ENCODE measurements at places on chromosomes 12 and 14. TPM values are rescaled to one million over a fixed set of nuclear protein-coding genes. Genes with fewer than 3 reads are reported as not detected.

- DNase-seq = no peak
Observed at GRCh38 chr12:116594325-116595038, 35.3 kb downstream of the MAP1LC3B2 start.

GRCh38 chr12:102118874-102119273, 1.0 kb downstream of the NUP37 start:
- DNase-seq = no peak

- DNase-seq = no peak
Observed at GRCh38 chr12:92740411-92740810, 37.6 kb downstream of the PLEKHG7 start.

GRCh38 chr12:7498809-7499208, 4.8 kb downstream of the CD163 start:
- DNase-seq = no peak

GRCh38 chr12:63805704-63806672, 26.3 kb downstream of the RXYLT1 start:
- DNase-seq = no peak

- DNase-seq = no peak
Observed at GRCh38 chr14:54253195-54253947, 143.4 kb upstream of the CDKN3 start.

DNA sequence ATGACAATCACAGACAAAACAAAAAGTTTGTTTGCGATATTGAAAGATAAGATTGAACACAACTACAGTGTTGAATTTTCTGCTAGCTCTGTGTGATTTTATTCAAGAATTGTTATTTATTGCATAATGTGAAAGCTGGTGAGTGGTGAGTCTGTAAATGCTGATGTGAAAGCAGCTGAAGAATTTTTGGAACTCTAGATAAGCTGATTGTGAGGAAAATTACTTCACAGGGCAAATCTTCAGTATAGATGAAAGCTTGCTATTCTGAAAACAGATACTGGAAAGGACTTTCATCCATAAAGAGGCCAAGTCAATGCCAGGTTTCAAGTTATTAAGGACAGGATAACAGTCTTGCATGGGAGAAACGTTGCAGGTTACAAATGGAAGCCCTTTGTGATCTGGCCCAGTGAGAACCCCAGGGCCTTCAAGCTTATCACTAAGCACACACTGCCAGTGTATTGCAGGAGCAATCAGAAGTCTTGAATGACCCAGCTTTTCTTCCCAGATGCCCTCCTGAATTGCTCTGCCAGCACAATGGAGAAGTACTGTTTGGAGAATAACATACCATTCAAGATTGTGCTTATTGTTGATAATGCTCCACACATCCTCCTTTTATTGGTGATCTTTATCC, 153.7 kb downstream of the PCNX1 start:
- no peak for DNase-seq

DNA sequence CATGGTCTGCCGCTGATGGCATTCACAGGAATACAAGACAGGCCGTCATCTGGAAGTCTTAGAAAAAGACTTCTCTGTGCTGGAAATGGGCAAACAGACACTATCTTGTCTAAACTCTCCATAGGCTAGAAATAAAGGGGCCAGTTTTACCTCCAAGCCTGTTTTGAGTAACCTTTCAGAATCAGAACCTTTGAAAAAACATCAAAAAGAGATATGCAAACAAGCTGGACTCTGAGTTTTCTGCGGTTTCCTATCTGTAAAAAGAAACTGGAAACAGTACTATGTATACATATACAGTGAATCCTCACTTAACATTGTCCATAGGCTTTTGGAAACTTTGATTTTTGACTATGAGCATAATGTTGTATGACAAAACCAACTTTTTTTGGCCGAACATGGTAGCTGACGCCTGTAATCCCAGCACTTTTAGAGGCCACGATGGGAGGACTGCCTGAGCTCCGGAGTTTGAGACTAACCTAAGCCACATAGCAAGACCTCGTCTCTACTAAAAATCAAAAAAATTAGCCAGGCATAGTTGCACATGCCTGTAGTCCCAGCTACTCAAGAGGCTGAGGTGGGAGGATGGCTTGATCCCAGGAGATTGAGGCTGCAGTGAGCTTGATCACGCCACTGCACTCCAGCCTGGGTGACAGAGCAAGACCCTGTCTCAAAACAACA, 92.9 kb upstream of the MAX start:
- no peak for DNase-seq

DNA sequence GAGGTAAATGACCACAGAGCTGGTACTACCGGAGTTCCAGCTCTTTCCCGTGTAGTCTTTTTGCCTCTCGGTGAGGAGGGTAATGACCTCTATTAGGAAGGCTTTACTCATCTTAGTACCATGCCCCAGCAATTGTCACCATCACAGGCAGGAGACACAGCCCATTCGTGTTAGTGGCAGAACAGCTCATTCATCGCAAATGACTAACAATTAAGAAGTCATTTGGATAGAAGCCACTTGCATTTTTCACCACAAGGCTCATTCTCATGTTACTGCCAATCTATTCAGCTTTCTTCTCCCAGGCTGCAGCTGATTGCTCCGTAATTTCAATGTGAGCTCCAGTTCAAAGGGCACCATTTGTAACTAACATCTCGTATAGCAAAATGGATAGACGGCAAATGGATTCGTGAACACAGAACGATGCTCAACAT, 718.8 kb upstream of the TMEM132C start:
- no peak for DNase-seq

- DNase-seq = no peak
Observed at GRCh38 chr12:62893276-62893675, 41.7 kb downstream of the PPM1H start.

- no peak for DNase-seq
Observed at GRCh38 chr12:75917715-75918114, 113.9 kb downstream of the PHLDA1 start.

DNA sequence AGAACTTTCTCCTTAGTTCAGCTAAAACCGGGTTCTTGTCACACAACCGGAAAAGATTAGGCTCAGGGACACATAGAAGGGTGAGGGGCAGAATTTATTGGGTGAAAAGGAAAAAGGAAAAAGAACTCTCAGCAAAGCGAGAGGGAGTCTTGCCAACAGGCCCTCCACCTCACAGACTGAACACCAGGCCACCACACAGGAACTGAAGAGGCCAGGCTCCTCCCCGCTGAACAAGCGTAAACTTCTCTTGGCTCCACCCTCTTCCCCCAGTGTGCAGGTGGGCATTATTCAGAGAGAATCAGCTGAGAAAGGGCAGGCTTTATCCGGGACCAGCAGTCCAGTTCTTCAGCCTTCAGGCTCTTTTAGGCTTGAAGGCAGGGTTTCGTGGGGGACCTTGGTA, 125.6 kb upstream of the FGD4 start:
- no peak for DNase-seq

- no peak for DNase-seq
Observed at GRCh38 chr14:88554457-88555286, at the start of gene PTPN21. Gene PTPN21, minus strand, starts transcription at chr14:88555007. Its CDS starts 4,590 bp downstream, at chr14:88550417.

DNA sequence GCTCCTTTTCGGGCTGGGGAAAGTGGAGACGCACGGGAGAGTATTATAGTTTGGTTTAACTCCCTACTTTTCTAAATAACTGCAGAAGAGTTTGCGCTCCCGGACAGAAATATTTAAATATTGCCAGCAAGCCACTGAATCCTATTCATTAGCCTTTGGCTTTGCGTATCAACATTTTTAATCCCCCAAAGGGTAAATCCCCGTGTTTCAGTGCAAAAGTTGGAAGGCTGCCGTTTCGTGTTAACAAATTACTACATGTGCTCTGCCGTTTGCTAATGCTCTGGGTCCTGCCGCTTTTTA, 372 bp upstream of the DPF3 start:
- no peak for DNase-seq

- no peak for DNase-seq
Observed at GRCh38 chr14:95398630-95399547, 79.2 kb upstream of the CLMN start.

GRCh38 chr14:42572032-42572431, 965.4 kb downstream of the LRFN5 start:
- no peak for DNase-seq

GRCh38 chr12:121009741-121010140, 6.5 kb downstream of the C12orf43 start:
- no peak for DNase-seq

GRCh38 chr14:96748362-96748761, 48.8 kb upstream of the VRK1 start:
- DNase-seq = no peak

GRCh38 chr14:62029569-62029924, 267.3 kb downstream of the SNAPC1 start:
- DNase-seq = no peak

DNA sequence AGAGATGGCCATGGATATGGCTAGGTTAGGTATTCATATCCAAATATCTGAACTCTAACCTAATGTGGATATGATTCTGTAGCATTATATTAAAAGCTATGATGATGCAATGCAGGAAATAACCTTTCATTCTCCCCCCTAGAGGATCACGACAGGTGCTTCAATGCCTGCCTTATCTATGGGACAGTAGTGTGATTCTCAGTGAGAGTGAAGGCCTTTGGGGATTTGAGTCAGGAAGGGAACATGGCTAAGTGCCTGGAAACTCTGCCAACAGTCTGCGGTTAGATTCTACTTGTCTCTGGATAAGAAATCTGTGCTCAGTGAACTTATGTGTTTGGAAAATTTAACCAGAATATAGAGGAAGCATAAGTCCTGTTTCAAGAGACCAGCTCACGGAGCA, 81.8 kb downstream of the SLC38A1 start:
- DNase-seq = no peak

The TAS2R43 gene
- 0.31 TPM for polyA plus RNA-seq

The TRHDE gene
- 25.9 TPM for polyA plus RNA-seq

The OVCH1 gene
- polyA plus RNA-seq = 0.17 TPM

The INHBC gene
- 0.19 TPM for polyA plus RNA-seq

The NXPH4 gene
- 2.2 TPM for polyA plus RNA-seq

The BCL11B gene
- polyA plus RNA-seq = 2.8 TPM

The ASIC1 gene
- 5.0 TPM for polyA plus RNA-seq

The CLECL1 gene
- polyA plus RNA-seq = not detected

The PLA2G1B gene
- 0.65 TPM for polyA plus RNA-seq

The HCAR1 gene
- polyA plus RNA-seq = 2.0 TPM

The KCNMB4 gene
- polyA plus RNA-seq = 14.9 TPM

Data from left renal cortex interstitium (tissue), 4 donors.